ENCODE measurements at places on chromosomes 2 and 18. TPM values are rescaled to one million over a fixed set of nuclear protein-coding genes. Genes with fewer than 3 reads are reported as not detected.

DNA sequence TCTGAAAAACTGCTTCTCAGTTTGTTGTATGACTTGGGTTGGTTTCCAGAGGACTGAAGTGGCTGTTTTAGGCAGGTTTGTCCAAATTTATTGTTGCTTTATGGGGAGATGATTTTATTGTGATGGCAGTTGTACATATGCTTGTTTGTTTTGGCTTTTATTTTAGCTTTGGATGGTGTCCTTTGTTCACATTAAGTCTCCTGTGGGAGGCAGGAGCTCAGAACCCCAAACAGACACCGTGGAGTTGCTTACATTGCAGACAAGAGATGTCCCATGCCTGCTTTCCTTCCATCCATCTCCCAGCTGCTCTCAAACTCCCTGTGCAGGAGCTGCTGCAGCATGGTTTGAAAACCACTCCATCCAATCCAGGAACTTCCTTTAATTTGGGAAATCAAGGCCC, 414.7 kb downstream of the LPIN1 start:
- DNase-seq = no peak

DNA sequence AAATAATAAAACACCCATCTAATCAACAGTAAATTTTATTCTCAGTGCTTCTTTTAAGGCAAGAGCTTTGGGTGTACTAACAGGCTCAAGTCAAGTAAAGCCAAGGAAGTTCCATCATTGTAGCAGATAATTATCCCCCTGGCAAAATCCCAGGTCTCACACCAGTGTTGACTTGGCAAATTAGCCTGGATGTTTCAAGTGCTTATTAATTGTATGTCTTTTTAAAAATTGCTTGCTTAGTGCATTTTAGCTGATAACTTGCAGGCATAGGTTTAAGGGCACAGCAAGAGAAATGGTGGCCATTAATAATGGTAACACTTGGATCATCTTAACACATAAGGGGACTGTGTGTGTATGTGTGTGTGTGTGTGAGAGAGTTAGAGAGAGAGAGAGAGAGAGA, 42.0 kb upstream of the FMNL2 start:
- DNase-seq = no peak

GRCh38 chr18:79468119-79468789, 72.5 kb downstream of the NFATC1 start:
- DNase-seq = no peak

- DNase-seq = no peak
These were observed 28.0 kb upstream of the ARHGEF4 start for GRCh38 chr2:130808482-130809268.

DNA sequence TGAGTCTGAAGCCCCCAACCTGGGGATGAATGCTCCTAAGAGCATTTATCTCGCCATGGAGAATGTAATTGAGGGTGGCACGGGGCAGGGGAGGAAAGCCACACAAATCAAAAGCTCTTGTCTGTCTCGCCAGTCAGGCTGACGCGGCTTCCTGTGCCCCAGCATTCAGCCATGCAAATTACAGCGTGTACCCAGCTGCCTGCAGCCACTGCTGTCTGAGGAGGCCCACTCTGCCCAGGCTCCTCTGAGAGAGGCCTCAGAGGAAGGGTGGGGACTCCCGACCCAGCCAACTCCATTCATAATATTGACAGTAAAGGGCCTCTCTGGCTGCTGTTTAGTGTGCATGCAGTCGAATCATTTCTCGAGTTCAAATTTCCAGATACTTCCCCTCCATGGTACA, 22.0 kb downstream of the SMAD7 start:
- peak; percentile 80 for DNase-seq

GRCh38 chr2:2698182-2699120, 367.4 kb upstream of the MYT1L start:
- DNase-seq = no peak

GRCh38 chr2:216607277-216607560, 26.0 kb upstream of the IGFBP2 start:
- no peak for DNase-seq

GRCh38 chr2:169193618-169194017, 124.3 kb downstream of the DHRS9 start:
- no peak for DNase-seq

DNA sequence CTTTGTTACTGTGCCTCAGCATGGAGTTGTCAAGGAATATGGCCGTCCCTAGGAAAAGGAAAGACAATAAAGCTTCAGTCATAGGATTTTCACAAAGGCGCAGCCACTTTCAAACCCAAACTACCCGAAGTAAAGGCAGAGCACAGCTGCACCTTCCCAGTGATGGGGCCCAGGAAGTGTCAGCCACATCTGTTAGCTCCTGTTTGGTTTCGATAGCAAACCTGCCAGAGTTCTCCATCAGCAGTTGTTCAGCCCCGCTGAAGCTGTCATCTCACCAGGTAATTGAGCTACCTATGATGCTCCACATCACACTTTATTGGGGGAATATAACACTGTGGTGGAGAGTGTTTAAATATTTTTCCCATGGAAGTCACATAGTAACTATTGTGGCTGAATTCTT, 80.7 kb downstream of the LRATD1 start:
- DNase-seq = no peak

GRCh38 chr18:48929212-48929612, 21.6 kb downstream of the SMAD7 start:
- DNase-seq = no peak

DNA sequence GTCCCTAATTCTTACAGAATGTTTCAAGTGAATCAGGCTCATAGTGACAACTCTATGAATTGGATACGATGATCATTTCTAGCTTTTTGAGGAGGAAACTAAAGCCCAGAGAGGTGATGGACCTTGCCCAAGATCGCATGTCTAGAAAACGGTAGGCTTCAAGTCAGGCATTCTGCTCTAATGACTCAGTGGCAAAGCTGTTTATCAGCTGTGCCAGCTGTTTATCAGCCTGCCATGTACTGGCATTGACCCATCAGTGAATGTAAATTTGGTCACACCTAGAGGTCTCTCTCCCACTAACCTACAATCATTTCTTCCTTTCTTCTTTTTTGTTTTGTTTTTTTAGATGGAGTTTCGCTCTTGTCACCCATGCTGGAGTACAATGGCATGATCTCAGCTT, 6.1 kb upstream of the DAW1 start:
- no peak for DNase-seq

GRCh38 chr2:233468741-233469110, 97.9 kb downstream of the USP40 start:
- DNase-seq = peak; percentile 20

DNA sequence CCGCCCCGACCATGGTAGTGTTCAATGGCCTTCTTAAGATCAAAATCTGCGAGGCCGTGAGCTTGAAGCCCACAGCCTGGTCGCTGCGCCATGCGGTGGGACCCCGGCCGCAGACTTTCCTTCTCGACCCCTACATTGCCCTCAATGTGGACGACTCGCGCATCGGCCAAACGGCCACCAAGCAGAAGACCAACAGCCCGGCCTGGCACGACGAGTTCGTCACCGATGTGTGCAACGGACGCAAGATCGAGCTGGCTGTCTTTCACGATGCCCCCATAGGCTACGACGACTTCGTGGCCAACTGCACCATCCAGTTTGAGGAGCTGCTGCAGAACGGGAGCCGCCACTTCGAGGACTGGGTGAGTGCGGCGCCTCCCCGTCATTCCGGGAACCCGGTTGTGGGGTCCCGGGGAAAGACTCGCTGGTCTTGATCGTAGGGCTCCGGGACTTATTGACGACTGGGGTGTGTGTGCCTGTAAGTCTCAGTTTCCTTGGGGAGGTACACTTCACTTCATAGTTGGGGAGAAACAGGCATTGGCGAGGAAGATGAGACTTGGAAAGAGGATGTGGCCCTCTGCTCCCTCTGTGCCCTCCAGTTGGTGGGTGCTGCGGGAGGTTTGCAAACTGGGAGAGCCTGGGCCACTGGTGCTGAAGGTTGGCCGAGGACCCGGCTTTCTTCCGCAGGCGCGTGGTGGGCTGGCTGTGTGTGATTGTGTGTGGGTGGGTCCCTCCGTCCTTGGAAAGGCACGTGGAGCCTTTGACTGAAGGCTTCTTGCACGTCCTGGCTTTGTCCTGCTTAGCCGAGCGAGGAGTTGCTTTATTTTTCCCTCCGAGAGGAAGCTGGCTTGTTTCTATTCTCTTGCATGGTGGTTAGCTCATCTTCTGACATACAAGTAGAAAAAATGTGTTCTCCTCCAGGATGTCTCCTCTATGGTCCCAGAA, 886 bp downstream of the PRKCE start:
- peak; percentile 21 for DNase-seq

DNA sequence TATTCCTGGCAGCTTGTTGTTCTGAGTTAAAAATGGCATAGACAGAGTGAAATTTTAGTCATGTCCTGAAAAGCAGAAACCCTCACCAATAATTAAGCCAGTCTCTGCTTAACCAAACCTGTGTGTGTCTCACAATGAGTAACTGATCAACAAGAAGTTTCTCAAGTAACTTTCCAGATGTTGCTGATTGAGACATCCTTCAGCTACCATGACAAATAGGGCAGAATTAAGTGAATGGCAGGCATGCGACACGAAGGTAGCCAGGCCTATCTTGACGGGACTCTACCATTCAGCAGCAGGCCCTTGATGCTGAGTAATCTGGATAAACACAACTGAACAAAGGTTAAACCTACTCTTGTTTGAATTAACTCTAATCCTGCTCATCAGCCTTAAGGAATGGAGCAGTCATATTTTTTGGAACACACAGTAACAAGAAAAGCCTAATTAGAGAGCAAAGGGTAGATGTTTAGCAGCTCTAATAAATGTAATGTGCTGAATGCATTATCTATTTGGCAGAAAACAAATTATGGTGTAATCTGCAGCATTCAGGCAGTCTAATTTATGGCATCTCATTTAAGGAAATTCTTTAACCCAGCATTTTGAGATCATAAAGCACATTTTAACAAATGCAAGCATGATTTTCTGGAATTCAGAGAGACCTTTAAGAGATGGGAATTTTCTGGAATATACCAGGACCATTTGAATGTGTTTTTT, 159.5 kb upstream of the EPHA4 start:
- DNase-seq = no peak

DNA sequence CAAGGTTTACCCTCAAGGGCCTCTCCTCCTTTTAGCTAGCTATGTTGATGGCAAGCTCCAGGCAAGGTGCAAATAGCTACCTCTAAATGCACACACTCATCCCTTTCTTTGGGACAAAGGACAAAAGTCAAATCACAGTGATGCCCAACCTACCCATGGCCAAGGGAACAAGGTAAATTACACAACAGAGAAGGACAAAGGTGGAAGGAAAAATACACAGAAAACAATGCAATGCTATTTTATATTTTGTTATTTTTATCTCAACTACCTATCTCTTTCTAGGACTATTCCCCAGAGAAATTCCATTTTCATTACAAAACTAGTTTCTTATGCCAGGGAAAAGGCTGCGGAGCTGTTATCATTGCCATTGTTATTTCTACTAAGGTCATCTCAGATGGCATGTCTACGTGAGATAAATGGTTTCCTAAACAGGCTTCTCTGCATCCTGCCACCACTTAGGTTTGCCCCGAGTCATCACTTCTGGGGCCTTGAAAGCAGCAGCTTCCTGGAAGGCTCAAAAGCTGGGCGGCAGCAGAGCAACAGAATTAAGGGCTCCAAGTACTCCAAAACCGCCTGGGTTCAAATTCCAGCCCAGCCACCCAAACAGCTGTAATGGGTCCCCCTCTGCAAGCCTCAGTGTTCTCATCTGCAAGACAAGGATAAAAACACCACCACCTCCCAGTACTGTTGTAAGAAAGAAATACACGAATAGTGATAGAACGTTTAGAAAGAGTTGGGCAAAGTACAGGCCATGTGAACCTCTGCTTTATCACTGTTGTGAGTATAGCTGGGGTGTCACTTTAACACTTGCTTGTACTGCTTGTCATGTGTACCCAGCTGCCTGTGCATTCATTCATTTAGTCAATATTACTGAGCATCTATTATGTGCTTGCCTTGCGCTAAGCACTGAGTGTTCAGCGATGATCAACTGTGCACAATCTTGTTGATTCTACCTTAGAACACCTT, 20.9 kb downstream of the BCL2 start:
- DNase-seq = no peak

DNA sequence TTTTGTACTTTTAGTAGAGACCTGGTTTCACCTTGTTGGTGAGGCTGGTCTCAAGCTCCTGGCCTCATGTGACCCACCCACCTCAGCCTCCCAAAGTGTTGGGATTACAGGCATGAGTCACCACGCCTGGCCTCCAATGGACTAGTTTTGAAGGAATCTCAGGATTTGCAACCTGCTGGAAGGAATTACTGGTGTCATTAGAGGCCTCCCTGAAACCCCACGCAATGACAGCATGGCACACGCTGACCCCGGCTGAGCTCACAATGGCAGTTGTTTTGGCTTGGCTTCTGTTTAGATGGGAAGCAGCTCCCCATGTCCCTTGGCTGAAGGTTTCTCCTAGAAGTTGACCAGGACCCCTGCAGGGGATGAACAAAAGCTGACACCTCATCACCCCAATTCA, 23.1 kb upstream of the COPS8 start:
- DNase-seq = no peak

- DNase-seq = no peak
These were observed 128.7 kb downstream of the LYPD6B start for GRCh38 chr2:149167001-149167780.

DNA sequence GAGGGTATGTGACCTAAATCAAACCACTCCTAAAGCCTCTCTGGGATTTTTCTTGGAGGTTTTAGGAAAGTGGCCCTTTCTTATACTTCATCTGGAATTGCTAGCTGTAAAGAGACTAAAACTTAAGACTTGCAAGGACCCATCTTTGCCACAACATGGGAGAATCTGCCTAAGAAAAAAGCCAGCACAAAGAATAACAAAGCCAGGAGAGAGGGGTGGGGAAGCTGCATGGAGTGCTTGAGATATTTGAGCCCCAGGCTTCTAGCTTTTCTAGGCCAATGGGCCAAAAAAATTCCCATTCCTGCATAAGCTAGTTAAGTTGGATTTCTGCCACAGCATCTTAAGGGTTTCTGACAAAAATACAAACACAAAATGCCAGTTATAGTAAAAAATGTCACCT, 38.5 kb upstream of the LYPD6 start:
- DNase-seq = no peak

GRCh38 chr2:166127217-166128155, at the start of gene SCN1A:
Gene SCN1A (minus strand): TSS chr2:166128020. CDS start chr2:166073621, 54,399 bp downstream.
- DNase-seq = no peak

DNA sequence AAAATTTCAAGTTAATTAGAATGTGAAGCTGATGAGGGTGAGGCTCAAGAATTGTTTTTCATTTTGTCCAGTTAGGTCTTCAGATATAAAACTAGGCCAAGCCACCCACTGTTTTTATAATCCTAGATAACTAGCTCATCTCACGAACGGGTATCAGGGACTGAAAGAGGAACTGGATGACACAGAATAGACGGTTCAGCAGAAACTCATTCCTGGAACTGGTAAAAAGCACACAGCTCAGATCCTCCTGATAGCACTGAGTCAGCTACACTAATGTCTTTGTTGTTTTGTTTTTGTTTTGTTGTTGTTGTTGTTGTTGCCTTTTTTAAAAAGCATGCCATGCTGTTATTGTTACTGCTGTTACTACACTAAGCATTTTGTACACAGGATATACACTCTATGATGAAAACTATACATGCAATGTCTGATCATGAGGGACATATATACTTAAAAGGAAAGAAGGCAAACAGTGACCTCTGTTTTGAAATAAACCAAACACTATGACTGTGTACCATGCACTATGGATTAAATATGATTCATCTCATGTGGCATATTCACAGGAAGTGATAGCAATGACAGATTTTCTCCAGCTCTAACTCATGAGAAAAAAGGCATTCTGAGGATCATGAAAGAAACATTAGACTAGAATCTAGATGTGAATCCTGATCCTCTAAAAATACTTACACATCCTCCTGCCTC, 437.6 kb downstream of the NCKAP5 start:
- DNase-seq = no peak

- DNase-seq = no peak
These were observed 248.0 kb downstream of the DSEL start for GRCh38 chr18:67268530-67268929.

CCDC178 gene
- total RNA-seq = 0.61 TPM

MTCL1 gene
- 74.1 TPM for total RNA-seq

CTAGE1 gene
- total RNA-seq = not detected

GALR1 gene
- 0.66 TPM for total RNA-seq

DAPL1 gene
- not detected for total RNA-seq

All from dorsolateral prefrontal cortex (tissue), 122 donors.